ENCODE measurements at places on chromosomes 16 and 17. TPM values are rescaled to one million over a fixed set of nuclear protein-coding genes. Genes with fewer than 3 reads are reported as not detected.

The GPR179 gene
- 0.02 TPM for total RNA-seq

The C17orf113 gene
- total RNA-seq: 1.2 TPM

The CACNG4 gene
- total RNA-seq: 0.07 TPM

The TMEM235 gene
- total RNA-seq: not detected

The NLRC3 gene
- 2.6 TPM for total RNA-seq

The HP gene
- 4.6 TPM for total RNA-seq

The CA7 gene
- 253 TPM for total RNA-seq

The TP53TG3C gene
- total RNA-seq: not detected

The RPL38 gene
- total RNA-seq: 705 TPM

Data from mucosa of descending colon (tissue), 3 donors.